ENCODE measurements at places on chromosomes 7 and 10.

DNA sequence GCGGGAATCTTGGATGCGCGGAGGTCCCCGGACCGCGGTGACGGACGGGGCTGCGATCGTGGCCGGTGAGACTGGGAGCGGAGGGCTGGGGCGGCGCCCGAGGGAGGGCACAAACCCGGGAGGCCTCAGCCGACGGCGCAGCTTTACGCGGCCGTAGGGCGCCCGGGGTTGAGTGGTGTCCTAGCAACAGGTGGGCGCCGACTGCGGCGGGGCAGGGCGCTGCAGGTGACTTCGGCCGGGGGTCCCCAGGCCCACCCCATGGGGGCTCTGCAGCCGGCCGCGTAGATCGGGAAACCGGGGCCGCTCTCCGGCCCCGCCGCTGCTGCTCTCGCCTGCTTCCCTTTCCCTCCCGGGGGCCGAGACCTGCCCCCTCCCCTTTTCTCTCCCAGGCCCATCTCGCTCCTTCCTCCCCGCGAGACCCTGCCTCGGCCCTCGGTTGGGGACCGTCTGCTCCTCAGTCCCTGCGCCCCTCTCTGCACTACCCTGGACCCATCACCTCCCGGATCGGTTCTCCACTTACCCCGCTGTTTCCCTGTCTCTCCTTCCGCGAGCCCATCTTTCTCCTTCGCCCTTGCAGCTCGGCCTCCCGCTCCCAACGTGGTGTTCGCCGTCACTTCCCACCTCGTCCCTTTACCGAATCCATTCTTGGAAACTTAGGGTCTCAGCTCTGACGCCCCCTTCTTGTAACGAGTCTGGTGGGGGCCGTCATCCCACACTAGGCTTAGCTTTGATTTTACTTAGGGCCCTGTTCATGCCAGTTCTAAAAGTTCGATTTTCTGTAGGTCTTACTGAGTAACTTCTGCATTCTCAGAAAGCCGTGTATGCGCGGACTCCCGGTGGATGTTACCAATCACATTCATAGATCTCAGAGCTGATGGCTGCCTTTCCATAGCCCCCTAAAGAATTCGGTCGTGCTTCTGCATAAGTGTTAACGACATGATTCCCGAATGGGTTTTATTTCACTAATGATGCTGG is 18.5 kb upstream of the ACBD5 start:
- H3K36me3 ChIP-seq: no peaks in the 10 kb centered on the region
- peak overlapping the region; percentile 54 for H3K4me3 ChIP-seq
- DNase-seq: no peak
- peaks cover 4% of the 10 kb centered on the region for H3K27me3 ChIP-seq
- no peak overlapping the region for H3K27ac ChIP-seq

DNA sequence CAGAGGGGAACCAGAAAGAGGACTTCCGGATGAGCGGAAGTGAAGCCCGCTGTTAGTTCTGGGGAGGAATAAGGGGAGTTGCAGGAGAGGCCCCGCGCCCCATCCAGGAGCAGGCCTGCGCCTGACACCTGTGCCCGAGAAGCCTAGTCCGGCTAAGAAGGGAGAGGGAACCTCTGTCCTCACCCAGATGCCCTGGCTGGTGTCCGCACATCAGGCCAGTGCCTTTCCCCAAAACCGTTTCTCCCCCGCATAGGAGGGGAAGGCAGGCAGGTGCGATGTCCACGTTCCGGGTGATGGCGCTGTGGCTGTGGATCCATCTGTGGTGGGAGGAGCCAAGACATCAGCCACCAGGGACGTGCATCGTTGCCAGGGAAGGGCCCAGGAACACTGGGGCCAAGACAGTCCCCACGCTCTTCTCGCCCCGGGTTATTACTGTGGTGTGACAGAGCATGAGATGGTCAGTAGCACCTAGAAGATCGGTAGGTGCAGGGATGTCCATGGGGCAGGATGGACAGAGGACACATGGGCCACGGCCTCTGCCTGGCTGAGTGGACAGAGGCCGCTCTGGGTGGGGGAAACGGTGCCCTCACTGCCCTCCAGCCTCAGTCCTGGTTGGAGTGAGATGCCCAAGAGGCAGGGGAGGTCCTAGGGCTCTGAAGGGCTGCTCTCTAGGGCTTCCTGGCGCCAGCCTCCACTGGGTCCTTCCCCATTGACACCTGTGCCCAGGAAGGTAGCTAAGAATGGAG is 262.7 kb downstream of the CELF2 start:
- no peaks in the 10 kb centered on the region for H3K27me3 ChIP-seq
- DNase-seq: no peak
- H3K36me3 ChIP-seq: peaks cover 6% of the 10 kb centered on the region
- H3K4me3 ChIP-seq: no peak overlapping the region
- H3K4me1 ChIP-seq: no peaks in the 10 kb centered on the region
- H3K27ac ChIP-seq: no peak overlapping the region

GRCh38 chr10:22341190-22341925 is 3.9 kb upstream of the SPAG6 start:
- H3K27me3 ChIP-seq: peaks cover 52% of the 10 kb centered on the region
- no peaks in the 10 kb centered on the region for H3K36me3 ChIP-seq
- peak overlapping the region; percentile 97 for H3K4me3 ChIP-seq
- H3K4me1 ChIP-seq: peaks cover 20% of the 10 kb centered on the region
- H3K27ac ChIP-seq: peak overlapping the region; percentile 82

GRCh38 chr10:89197473-89197872 is 9.6 kb downstream of the CH25H start:
- no peaks in the 10 kb centered on the region for H3K27me3 ChIP-seq
- no peak overlapping the region for H3K27ac ChIP-seq
- no peak for DNase-seq
- no peaks in the 10 kb centered on the region for H3K4me1 ChIP-seq

GRCh38 chr10:84907461-84908009 is 579.1 kb downstream of the CCSER2 start:
- no peak overlapping the region for H3K4me3 ChIP-seq
- no peaks in the 10 kb centered on the region for H3K4me1 ChIP-seq
- no peak overlapping the region for H3K27ac ChIP-seq
- DNase-seq: no peak

- H3K36me3 ChIP-seq: no peaks in the 10 kb centered on the region
- DNase-seq: no peak
- H3K4me3 ChIP-seq: no peak overlapping the region
- H3K4me1 ChIP-seq: peaks cover 2% of the 10 kb centered on the region
- H3K27me3 ChIP-seq: no peaks in the 10 kb centered on the region
Measured at GRCh38 chr7:28114056-28114455, 66.5 kb downstream of the JAZF1 start.

DNA sequence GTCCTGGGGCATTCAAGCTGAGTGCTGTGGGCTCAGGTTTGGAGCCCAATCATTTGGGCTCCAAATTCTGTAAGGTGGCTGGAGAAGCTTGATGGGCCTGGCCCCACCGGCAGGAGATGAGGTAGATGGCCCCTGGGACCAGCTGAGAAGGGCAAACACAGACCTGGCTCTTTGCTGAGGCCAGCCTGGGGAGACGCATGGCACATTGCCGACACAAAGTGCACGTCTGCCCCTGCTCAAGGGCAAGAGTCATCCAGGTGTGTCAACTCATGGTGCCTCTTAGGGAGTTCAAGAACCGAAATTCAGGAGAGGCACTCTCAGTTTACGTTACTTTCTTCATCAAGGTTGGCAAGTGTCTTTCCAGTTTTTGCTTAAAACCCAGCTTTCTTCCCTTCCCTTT is 227.5 kb downstream of the LRMDA start:
- no peak for DNase-seq
- peaks cover 9% of the 10 kb centered on the region for H3K4me1 ChIP-seq
- H3K27ac ChIP-seq: no peak overlapping the region
- no peaks in the 10 kb centered on the region for H3K36me3 ChIP-seq
